ENCODE measurements at places on chromosomes 7 and 10.

- DNase-seq = no peak
Observed at GRCh38 chr7:18693406-18693805, 197.9 kb downstream of the HDAC9 start.

DNA sequence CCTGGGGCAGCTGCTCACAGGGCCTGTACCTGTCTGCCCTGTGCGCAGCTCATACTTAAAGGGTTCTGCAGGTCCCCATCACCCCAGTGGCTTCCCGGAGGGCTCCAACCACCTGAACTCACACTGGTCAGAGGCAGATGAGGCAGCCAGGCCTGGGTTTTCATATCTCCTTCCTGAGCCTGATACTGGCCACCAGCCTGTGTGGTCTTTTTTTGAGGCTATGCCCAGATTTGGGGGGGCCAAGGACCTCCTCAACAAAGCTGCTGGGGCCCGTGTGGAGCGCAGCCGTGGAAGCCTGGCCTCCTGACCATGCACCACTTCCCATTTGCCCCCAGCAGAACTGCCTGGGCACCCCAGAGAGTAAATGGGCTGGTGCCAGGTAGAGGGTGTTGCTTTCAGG is 25.7 kb downstream of the PNLIPRP2 start:
- DNase-seq = no peak

DNA sequence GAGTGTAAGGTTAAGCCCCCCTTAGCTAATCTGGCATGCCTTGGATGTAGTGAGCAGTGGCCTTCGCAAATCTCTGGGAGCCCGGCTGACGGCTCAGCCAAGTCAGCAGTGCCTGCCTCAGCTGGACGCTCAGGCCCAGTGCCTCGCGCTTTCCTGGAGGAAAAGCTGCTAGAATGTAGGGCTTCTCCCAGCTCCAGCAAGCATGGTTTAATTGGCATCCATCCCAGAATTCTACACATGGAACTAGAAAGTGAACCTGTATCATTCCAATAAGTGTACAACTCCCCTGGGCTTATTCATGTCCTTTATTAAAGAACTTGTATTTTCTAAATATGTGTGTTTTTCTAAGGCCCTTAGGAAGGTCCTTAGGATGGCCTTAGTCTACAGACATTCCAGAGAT is 287.8 kb upstream of the SHH start:
- no peak for DNase-seq

DNA sequence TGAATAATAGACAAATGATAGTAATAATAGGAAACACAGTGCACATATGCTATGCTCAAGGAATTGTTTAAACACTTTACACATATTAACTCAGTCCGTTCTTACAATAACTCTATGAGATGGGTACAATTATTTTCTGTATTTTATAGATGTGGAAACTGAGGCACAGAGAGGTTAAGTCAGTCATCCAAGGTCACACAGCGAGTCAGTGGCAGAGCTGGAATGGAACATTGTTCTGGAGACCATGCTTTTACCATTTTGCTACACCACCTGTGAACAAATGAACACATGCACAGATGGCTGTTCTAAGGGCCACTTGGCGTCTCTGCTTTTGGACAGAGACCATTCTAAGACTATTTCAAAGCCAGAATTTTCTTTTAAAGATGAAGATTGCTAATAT is 26.9 kb upstream of the MTPN start:
- DNase-seq = no peak
